Hypothalamus (tissue), 51 donors: ENCODE measurements at places on chromosomes 12 and 14.

DNA sequence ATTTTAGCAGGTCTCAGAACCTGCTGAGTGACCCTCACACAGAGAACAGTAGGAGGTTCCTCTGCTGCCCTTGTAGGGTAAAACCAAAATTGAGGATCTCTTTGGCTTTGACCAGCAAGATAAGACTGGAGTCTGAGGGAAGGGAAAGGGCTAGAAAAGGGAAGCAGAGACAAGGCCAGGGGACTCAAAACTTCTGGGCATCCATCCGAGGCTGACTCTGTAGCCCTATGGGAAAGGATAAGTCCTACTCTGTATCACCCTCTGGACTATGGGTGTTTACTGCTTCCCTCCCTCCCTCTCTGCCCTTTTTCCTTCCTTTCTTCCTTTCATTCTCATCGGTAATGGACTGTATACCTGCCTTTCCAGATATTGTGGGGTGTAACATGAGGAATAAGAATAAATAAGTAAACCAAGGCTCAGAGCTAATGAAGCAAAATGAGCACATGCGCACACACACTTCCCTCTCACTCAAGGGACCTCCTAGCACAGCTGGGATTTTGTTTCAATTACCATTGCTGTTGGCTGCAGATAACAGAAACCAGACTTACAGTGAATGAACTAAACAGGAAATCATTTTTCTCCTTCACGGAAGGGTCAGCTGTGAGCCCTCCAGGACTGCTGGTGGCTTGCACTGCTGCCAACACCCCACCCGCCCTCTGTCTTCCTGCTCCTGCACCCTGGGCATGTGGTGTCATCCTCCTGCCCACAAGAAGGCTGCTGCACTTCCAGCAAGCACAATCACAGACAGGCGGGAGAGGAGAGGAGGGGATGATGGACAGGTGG lies 404.4 kb upstream of the CCDC196 start:
- DNase-seq: no peak

DNA sequence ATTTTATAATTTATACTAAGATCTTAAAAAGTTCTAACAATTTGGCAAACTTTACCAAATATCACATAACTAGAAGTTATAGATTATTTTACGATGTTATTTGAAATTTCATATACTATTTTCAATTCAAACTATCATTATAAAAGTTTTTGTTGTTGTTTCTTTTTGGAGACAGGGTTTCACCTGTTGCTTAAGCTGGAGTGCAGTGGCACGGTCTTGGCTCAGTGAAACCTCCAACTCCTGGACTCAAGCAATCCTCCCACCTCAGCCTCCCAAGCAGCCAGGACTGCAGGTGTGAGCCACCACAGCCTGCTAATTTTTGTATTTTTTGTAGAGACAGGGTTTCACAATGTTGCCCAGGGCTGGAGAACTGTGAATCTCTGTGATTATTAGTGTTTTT lies 87.8 kb downstream of the SPPL3 start:
- no peak for DNase-seq

- no peak for DNase-seq
Observed at GRCh38 chr14:59454139-59454538, 11.0 kb downstream of the GPR135 start.

DNA sequence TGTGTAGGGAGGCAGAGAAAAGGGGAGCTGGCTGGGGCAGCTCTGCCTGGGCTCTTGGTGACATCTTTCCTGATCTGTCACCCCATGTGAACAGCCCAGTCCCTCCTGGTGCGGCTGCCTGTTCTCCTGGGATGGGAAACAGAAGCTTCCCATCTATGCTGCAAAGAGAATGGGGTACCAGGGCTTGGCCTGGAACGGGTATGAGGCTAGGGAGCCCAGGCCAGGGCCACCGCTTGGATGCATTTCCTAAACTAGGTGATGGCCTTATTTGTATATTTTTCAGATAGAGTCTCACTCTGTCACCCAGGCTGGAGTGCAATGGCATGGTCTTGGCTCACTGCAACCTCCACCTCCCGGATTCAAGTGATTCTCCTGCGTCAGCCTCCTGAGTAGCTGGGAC lies 48.6 kb upstream of the PRMT8 start:
- no peak for DNase-seq

- DNase-seq: no peak
Observed at GRCh38 chr14:100117633-100118395, 41.6 kb downstream of the DEGS2 start.

DNA sequence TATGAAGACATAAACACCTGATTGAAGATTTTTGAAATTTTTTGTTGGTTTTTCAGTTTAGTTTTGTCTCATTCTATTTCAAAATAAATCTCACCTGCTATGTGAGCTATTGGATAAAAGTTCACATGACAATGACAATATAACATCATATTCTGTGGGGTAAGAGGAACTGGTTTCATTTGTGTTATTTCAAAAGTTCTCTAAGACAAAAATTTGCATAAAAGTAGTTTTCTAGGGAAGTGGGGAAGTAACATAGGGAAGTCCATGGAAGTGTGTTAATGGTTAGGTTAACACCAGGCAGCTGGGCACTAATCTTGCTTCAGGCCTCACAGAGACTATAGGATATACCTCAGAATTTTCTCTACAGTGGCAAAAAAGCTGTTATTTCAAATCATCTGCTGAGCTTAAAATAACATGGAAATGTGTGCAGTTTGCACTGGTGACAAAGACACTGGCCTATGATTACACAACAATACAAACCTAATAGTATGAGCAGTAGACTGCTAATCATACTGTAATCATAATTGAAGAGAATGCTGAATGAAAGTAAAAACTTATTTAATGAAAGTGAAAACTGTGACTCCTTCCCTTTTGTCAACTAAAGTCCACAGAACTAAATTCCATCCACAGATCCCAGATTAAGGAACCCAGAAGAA lies 710.6 kb upstream of the TMEM132C start:
- no peak for DNase-seq

DNA sequence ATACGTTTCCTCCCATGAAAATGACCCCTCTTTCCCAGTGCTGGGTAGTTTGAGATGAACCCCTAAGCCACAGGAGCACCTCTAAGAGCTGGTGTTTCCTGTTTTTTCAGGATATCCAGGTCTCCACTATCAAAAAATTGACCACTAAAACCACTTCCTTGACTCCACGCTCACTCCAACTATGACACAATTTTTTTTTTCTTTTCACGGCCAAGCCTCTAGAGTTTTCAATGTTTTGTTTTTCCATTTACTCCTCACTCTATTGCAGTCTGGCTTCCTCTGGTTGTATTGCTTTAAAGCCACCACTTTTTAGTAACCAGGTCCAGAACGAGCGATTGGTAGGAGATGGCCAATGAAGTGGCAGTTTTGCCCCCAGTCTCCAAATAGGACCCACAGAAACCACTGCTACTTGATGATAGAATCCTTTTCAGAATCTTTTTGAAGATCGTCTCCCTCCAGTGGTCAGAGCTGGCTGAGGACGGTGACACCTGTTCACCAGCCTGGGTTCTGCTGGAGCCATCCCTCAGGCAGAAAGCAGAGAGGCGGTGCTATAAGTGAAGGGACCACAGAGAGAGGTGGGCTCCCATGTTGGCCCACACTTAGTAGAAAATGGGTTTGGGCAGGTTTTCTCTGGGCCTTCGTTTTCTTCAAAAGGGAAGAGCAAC lies 454.4 kb downstream of the VRK1 start:
- DNase-seq: no peak

DNA sequence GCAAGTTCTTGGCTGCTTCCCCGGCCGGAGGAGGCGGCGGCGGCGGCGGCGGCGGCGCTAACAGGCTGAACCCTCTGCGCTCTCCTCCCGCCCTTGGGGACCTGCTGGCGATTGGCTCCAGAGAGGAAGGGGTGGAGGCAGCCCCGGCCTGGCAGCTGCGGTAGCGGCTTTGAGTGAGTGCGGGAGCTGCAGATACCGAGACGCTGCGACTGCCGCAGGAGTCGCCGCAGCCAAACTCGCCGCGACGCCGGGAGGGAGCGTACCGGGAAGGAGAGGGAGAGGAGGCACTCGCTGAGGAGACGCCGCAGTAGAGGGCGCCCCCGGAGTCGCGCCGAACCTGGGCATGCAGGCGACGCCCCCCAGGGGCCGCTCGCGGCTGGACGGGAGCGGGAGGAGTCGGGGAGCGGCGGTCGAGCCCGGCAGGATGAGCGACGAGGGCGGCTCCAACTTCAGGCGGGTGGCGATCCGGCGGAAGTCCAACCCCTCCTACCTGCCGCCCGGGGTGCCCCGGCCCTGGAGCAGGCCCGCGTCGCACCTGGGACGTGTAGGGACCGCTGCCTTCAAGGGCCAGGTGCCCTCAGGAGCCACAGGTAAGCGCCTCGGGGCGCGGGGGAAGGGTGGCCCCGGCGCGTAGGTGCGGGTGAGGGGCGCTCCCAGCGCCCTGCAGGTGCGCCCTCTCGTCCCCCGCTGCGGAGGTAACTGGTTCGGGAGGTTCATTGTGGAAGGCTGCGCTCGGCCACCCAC lies at the start of gene FGD4:
Gene FGD4 (plus strand): TSS at position 189 of the 744 bp plus-strand sequence.
- peak; percentile 48 for DNase-seq

GRCh38 chr12:51904951-51905470 lies 2.3 kb upstream of the ACVRL1 start:
- DNase-seq: no peak

DNA sequence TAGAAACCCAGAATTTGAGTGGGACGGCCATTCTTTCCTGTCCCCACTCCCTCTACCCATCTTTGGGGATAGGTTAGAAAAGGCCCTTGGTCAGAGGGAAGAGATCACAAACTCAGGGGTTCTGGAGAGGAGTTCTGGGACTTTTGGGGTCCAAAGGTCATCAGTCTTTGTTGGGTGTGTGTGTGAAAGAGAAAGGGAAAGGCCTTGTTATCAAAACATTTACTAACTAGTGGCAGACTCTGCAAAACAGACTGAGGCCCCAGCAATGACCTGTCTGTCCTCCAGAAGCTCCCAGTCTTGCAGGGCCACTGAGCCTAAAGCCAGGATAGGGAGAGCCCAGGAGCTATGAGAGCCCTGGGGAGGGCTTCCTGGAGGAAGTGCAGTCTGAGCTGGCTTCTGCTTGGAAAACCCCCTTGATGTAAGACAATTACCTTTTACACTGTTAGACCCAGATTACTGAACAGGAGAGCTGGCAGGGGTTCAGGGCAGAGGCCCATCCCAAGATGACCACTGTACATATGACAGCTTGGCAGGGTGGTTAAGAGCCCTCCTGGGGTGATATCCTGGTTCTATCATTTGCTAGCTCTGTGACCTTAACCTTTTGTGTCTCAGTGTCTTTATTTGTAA lies 429.1 kb upstream of the CCDC196 start:
- no peak for DNase-seq

GRCh38 chr12:93311827-93312226 lies 65.9 kb upstream of the NUDT4 start:
- no peak for DNase-seq

DNA sequence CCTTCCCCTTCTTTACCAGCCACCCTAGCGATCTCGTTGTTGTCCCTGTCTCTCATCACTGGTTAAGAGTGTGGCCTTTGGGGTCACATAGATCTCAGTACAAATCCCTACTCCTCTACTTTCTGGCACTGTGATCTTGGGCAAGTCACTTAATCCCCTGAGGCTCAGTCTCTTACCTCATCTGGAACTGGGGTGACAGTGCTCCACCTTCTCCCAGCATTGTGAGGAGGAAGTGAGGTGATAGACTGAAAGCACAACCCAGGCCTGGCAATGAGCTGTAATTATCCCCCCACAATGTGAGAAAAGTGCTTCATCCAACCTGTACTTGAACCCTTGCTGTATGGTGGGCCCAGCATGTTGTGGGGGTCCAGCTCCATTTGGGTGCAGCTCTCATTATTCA lies 48.0 kb downstream of the IRAK3 start:
- DNase-seq: no peak

DNA sequence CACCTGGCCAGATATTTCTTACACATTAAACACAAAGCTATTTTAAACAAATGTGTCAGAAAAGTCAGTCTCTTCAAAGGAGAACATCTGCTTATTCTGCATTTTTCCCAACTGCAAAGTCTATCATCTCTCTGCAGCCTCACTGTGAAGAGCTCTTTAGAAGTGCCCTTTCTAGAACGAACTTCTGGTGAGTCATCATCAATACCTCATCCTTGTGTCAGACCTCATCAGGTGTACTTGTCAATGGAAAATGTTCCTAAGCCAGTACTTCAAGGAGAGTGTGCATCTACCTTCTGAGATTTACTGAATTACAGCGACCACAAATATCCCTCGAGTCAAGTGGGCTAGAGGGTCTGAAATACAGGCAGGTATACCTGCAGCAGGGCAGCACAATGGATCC lies 457.3 kb downstream of the LRIG3 start:
- DNase-seq: no peak

DNA sequence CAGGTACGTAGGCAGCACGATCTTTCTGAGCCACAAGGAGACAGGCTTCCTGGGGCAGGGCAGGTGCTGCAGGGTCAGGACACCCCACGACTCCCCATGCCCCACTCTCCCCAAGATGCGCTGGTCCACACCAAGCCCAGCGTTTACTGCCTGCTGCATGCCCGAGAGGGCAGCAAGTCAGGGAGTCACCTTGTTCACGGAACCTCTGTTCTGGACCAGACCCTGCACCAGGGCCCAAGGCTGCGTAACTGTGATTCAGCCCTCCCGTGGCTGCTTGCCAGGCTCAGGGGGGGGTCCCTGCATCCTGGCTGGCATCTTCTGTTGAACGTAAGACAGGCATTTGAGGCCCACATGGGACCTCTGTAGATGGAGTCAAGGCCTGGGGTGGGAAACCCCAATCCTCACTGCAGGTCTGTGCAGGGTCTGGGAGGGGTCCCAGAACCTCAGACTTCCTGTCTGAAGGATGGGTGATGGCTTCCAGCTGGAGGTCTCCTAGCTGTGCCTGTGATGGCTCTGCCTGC lies 228.6 kb upstream of the RTL1 start:
- no peak for DNase-seq

DNA sequence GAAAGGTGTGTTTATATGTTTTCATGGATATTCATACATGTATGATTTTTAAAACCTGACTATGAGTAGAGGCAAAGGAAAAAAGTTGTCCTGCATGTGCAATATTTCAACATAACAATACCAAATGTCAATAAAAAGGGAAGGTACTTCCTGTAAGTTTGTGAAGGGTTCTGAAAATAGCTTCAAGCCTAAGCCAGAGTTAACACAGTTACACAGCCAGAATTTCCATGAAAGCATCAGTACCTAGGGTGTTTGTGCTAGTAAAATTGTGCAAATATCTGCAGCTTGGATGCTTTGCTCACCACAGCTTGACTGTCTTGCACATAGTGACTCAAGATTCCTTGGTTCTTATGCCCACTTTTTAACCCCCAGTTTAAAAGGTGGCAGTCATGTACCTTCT lies 193.1 kb upstream of the FAR2 start:
- no peak for DNase-seq

- DNase-seq: no peak
Observed at GRCh38 chr12:120370343-120371243, 1.6 kb upstream of the MSI1 start.

DNA sequence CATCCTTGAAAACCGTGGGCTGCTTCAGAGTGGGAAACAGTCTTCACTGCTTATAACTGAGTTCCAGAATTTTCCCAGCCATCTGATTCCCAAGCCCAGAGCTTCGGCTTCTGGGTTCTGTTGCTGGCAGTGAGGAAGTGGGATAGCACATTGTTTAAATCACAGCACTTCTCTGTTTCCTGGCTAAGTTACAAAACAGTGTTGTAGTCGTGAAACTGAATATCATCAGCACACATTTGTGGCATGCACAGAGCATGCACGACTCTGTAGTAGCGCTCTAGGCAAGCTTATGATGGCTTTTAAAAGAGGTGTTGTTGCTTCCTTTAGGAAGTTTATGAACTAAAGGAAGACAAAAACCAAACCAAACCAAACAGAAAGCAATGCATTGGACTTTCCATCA lies 1005.5 kb downstream of the NRXN3 start:
- DNase-seq: no peak

GRCh38 chr12:14327711-14328110 lies 37.8 kb upstream of the ATF7IP start:
- DNase-seq: no peak

- DNase-seq: no peak
Observed at GRCh38 chr12:26247873-26248272, 52.5 kb downstream of the SSPN start.
